ENCODE measurements at places on chromosomes 1 and 21.

GRCh38 chr1:178689769-178690168, 35.3 kb upstream of the RALGPS2 start:
- DNase-seq, result no peak

DNA sequence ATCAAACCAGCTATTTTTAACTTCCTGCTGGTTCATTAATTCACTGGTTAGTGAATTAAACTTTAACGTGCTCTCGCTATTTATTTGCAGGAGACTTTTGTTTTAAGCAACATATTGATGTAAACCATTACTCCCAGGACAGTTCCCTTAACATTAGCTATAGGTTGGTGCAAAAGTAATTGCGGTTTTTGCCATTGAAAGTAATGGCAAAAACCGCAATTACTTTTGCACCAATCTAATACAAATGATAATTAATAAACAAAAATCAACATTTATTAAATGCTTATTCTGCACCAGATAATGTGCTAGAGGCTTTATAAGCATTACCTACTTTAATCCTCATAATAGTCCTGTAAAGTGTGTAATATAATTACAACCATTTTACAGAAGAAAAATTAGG, 176.5 kb downstream of the NPHP4 start:
- no peak for DNase-seq

DNA sequence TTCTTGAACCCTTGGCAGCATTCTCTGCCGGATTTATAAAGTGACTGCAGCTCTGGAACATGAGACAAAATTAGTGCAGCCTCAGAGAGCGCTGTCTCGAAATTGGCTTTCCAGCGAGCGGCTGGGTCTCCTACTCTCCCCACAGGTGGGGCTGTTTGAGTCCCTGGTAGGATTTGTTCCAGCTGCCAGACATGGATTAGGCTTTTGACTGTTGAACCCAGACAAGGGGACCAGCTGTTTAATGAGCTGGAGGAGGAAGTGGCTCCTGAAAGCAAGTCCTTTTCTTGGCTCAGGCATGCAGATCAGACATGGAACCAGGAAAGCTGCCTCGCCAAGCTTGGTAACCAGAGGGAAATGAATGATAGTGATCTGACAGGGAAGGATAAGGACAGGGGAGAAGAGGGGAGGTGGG, 69.6 kb downstream of the UBIAD1 start:
- no peak for DNase-seq

DNA sequence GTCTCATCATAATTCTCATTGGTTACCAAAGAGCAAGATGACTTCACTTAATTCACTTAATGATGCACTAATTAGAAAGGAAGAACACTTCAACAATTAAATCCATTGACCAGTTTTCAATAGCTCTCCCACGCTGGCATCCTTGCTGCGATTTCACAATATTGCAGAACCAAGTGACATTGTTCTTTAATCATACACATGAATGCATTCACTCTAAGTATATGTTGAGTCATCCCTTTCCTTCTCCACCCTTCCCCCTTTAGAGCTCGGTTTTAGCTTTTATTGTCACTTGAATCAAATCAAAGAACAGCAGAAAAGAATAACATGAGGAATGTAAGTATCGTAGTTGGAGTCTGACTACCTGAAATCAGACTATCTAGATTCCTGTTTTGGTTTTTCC, 233.6 kb upstream of the FMN2 start:
- no peak for DNase-seq

DNA sequence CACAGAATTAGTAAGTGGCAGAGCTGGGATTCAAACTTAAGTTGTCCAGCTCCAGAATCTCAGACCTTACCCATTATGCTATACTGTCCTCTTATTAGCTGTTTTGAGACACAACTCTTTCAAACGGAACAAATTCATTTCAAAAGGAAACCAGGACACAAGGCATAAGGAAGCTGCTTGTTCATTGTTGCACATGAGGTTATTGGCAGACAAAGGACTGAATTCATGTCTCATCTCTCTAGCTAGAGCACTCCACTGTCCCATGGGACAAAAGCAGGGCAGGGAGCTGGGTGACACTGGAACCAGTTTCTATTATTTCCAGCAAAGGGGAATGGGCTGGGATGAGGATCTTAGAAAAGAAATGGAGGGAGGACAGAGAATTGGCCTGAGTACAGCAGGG, 26.4 kb downstream of the CHI3L2 start:
- no peak for DNase-seq

GRCh38 chr1:68112835-68113243, 62.4 kb upstream of the DIRAS3 start:
- DNase-seq, result no peak

DNA sequence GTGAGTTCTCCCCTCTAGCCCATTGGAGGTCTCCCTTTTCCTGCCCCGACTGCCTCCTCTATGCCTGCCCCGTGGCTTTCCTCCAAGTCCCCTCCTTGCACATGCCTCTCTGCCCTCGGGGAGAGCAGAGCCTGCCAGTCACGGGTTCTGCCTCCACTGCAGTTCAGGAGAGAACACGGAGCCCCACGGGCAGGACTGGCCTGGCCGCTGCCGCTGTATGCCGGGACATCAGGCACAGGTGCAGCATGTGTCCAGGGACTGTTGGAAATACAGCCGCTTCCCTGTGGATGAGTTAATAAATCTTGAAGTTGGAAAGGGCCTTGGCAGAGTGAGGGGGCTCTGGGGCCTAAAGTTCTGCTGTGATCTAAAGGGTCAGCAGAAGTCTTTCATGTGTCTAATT, 676.6 kb downstream of the MATN1 start:
- no peak for DNase-seq

- no peak for DNase-seq
Observed at GRCh38 chr1:99228153-99228552, 36.1 kb upstream of the PLPPR4 start.

GRCh38 chr1:67957066-67957465, 93.4 kb downstream of the DIRAS3 start:
- DNase-seq, result no peak

DNA sequence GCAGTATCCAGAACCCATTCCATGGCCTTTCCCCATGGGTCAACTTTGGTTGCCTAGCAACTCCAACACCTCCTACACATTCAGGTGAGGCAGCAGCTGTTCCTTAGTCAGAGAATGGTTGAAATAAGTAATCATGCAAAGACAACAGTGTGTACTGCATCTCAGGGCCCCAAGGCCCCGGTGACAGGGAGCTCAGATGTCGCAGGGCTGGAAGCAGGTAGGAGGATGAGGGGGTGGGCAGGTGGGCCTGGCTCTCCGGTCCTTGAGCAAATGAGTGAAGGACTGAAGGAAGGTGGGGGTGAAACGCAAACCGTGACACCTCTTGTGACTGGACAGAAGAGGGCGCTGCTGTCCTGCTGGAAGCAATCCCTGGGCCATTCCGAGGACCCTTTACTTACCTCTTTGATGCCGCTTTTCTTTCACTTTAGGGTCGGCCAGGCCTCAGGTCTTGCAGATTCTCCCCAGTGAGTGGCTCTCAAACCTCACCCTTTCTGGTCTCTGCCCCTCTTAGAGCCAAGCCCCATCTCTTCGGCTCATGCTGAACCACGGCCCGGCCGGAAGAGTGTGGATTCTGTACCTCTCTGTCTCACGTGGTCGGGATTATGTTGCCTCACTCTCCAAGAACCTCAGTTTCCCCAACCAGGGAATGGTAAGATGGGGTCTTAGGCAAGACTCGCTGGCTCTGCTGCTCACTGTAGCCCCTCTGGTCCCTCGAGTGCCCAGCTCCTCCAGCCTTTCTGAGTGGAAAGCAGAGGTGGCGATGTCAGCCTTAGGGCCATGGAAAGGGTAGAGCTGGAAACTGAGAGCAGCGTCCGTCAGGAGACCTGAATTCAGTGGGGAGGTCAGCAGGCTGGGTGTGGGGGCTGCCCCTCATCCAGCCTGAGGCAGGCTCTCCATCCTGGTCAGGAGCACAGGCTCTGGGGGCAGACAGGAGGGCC, 5.6 kb upstream of the KCNA10 start:
- DNase-seq, result peak; percentile 13

GRCh38 chr1:185244015-185244747, 72.9 kb downstream of the IVNS1ABP start:
- peak; percentile 46 for DNase-seq

GRCh38 chr1:88168126-88168525, 515.9 kb upstream of the PKN2 start:
- no peak for DNase-seq

- DNase-seq, result no peak
Observed at GRCh38 chr1:25066256-25066655, 136.2 kb upstream of the RUNX3 start.

- DNase-seq, result no peak
Observed at GRCh38 chr1:161378014-161378413, 10.3 kb upstream of the CFAP126 start.

DNA sequence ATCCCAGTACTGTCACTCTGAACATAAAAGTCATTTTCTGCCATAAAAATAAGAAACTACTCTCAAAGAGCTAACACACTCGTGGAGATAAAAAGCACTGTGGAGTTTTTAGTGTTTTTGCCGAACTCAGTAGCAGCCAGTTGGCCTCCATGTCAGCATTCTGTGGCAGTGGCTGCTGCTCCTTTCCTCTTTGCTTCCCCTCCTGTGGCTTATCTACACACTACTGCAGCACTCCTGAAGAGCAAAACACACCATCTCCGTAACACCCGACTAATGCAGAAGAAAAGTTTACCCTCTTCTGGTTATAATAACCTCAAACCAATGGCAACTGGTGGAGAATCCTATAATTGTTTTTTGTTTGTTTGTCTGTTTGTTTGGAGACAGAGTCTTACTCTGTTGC, 44.9 kb downstream of the RAB3GAP2 start:
- DNase-seq, result no peak

GRCh38 chr1:231887866-231888265, 261.3 kb downstream of the DISC1 start:
- no peak for DNase-seq

GRCh38 chr1:160030657-160031364, 979 bp downstream of the PIGM start:
- no peak for DNase-seq

GRCh38 chr1:84687714-84688462, 2.4 kb downstream of the SSX2IP start:
- no peak for DNase-seq

GRCh38 chr1:20992322-20993056, 184.2 kb downstream of the EIF4G3 start:
- DNase-seq, result no peak

- DNase-seq, result no peak
Observed at GRCh38 chr1:110888049-110888448, 15.1 kb downstream of the CD53 start.

GRCh38 chr1:98781906-98782305, 120.4 kb downstream of the SNX7 start:
- no peak for DNase-seq

DNA sequence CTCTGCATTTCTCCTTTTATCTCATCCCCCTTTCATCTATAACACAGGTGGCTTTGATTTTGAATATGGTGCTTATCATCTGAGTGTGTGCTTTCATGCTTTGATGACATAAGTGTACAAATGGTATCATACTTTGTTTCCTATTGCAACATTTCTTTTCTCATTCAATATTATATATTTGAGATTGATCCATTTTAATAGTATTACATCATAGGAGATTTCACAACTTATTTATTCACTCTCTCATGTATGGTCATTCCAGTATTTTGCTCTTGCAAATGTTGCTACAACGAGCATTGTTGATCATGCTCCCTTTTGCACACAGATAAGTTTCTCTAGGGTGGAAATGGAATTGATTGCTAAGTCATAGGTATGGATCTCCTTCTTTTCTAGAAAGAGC, 302.8 kb downstream of the KIF26B start:
- DNase-seq, result no peak

- DNase-seq, result no peak
Observed at GRCh38 chr1:167756730-167757405, 35.1 kb downstream of the MPZL1 start.

GRCh38 chr1:28642056-28642846, 616 bp downstream of the TAF12 start:
- no peak for DNase-seq

- DNase-seq, result no peak
Observed at GRCh38 chr1:154943649-154944400, 7.3 kb upstream of the PMVK start.

GRCh38 chr21:36288651-36289243, 31.2 kb upstream of the MORC3 start:
- no peak for DNase-seq

- no peak for DNase-seq
Observed at GRCh38 chr1:52662645-52663313, 29.8 kb downstream of the SHISAL2A start.

GRCh38 chr21:45152265-45152746, 77.9 kb downstream of the ADARB1 start:
- peak; percentile 59 for DNase-seq

DNA sequence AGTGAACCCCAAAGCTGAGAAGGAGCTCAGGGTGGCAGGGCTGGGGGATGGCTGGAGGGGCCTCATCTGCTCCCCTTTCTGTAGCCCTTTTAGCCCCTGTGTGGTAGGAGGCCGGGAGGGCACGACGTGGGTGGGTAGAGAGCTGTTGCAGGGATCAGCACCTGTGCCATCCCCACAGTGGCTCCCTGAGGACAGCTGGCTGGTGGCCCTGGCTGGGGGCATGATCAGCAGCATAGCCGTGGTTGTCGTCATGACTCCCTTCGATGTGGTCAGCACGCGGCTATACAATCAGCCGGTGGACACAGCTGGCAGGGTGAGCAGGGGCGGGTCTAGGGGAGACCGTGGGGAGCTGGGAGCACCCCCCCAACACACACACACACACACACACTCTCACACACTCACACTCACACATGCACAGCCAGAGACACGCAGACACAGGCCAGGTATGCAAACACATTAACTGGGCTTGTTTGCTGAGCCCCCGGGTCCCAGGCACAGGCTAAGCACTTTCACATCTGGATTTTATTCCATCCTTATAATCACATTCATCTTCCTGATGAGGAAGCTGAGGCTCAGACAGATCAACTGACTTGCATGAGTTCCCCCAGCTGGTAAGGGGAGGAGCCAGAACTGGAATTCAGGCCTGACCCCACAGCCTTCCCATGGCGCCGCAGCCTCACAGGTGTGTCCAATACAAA, 2.5 kb downstream of the SLC25A34 start:
- DNase-seq, result no peak

- DNase-seq, result no peak
Observed at GRCh38 chr21:33374450-33375096, 28.6 kb upstream of the IFNGR2 start.

DNA sequence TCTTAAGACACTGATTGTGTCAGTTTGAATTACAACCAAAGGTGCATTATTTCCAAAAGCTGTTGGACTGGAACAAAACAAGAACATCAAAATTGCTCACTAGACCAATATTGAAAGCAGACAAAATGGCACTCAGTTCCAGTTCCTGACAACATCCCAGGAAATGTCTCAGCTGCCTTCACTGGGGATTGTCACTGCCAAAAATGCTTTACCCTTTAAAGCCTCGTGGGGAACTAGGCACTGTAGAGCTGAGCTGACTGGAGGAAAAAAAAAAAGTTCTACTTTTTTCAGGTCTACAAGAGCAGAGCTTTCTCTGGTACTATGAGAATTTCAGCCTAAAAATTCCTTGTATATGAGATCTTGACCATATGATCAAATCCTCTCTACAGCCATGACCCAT, 21.9 kb downstream of the GPR52 start:
- DNase-seq, result no peak

Data from stimulated activated CD8-positive, alpha-beta memory T cell treated with anti-CD3 and anti-CD28 coated beads, Interleukin-4, amount 100 ng/mL, for 24 hours (primary cell).